Activated B cell treated with CpG ODN at 0.5 μM for 24 hours (primary cell): ENCODE measurements at places on chromosomes 2 and 18. TPM values are rescaled to one million over a fixed set of nuclear protein-coding genes. Genes with fewer than 3 reads are reported as not detected.

GRCh38 chr18:9435041-9435440 is 40.3 kb upstream of the RALBP1 start:
- H3K4me1 ChIP-seq: peaks cover 13% of the 10 kb centered on the region
- no peaks in the 10 kb centered on the region for H3K36me3 ChIP-seq
- no peak for DNase-seq
- H3K27ac ChIP-seq: no peak overlapping the region
- no peaks in the 10 kb centered on the region for H3K27me3 ChIP-seq

- H3K27ac ChIP-seq: no peak overlapping the region
- peaks cover 2% of the 10 kb centered on the region for H3K27me3 ChIP-seq
- no peaks in the 10 kb centered on the region for H3K4me1 ChIP-seq
- no peak for DNase-seq
- no peaks in the 10 kb centered on the region for H3K36me3 ChIP-seq
Measured at GRCh38 chr2:17303054-17303453, 215.2 kb downstream of the RAD51AP2 start.

GRCh38 chr2:238692562-238692961 is 155.3 kb upstream of the TWIST2 start:
- no peak overlapping the region for H3K4me3 ChIP-seq
- no peak for DNase-seq
- H3K27me3 ChIP-seq: peaks cover 6% of the 10 kb centered on the region
- no peaks in the 10 kb centered on the region for H3K4me1 ChIP-seq

- peaks cover 4% of the 10 kb centered on the region for H3K27me3 ChIP-seq
- H3K36me3 ChIP-seq: no peaks in the 10 kb centered on the region
- DNase-seq: no peak
Measured at GRCh38 chr2:71517851-71518250, 64.5 kb downstream of the DYSF start.

GRCh38 chr2:69945441-69945840 is 16.0 kb downstream of the ASPRV1 start:
- no peak overlapping the region for H3K27ac ChIP-seq
- H3K36me3 ChIP-seq: peaks cover 28% of the 10 kb centered on the region
- H3K27me3 ChIP-seq: peaks cover 2% of the 10 kb centered on the region
- peaks cover 7% of the 10 kb centered on the region for H3K4me1 ChIP-seq
- no peak overlapping the region for H3K4me3 ChIP-seq

DNA sequence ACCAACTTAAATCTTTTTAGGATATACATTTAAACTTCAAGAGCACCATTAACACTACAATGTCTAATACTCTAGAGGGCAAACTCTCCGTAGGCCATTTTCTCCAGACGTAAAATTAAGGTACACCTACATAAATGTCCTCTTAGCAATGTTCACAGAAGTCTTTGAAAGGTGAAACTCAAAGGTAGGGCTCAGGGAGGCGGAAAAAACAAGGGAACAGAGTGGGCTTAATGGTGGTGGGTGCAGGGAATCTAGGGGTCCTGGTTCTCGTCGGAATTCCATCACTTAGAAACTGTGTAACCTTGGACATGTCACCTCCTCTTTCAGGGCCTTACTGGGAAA is 668 bp downstream of the NFU1 start:
- peaks cover 34% of the 10 kb centered on the region for H3K4me1 ChIP-seq
- peak overlapping the region; percentile 96 for H3K4me3 ChIP-seq
- peak overlapping the region; percentile 93 for H3K27ac ChIP-seq
- H3K27me3 ChIP-seq: no peaks in the 10 kb centered on the region

GRCh38 chr2:44959855-44960254 is 18.4 kb downstream of the SIX3 start:
- H3K4me3 ChIP-seq: no peak overlapping the region
- H3K27ac ChIP-seq: no peak overlapping the region
- H3K27me3 ChIP-seq: peaks cover 56% of the 10 kb centered on the region
- DNase-seq: no peak
- peaks cover 9% of the 10 kb centered on the region for H3K4me1 ChIP-seq

GRCh38 chr2:239457586-239458445 is 57.0 kb upstream of the HDAC4 start:
- no peak overlapping the region for H3K4me3 ChIP-seq
- H3K4me1 ChIP-seq: no peaks in the 10 kb centered on the region
- DNase-seq: no peak

- no peak overlapping the region for H3K4me3 ChIP-seq
- H3K4me1 ChIP-seq: no peaks in the 10 kb centered on the region
- no peaks in the 10 kb centered on the region for H3K27me3 ChIP-seq
- no peak for DNase-seq
Measured at GRCh38 chr2:191942090-191942738, 95.3 kb upstream of the CAVIN2 start.

DNA sequence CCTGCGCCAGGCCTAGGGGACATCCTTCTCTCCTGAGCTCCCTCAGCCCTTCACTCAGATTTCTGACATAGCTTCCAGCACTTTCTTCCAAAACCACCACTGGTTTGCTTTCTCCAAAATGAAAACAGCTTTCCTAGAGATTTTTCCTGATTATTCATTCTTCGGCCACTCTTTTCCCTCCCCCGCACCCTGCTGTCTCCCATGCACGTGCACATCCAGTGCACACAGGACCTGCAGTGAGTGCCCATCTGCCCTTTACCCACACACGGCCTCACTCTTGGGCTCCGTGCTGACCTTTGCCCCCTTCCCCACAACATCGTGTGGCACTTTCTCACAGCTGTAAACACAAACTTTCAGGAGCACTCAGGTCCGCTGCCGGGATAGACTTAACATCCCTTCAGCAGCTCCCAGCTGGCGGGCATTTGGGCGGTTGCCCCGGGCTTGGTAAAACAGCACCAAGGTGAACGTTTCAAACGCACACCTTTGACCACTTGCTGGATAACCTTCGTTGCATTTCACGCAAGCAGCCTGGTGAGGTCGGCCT is 25.8 kb downstream of the KIF1A start:
- no peaks in the 10 kb centered on the region for H3K4me1 ChIP-seq
- no peak overlapping the region for H3K4me3 ChIP-seq
- H3K36me3 ChIP-seq: no peaks in the 10 kb centered on the region
- no peak overlapping the region for H3K27ac ChIP-seq
- no peak for DNase-seq

The FER1L5 gene
- total RNA-seq: not detected in 2 replicates

The LRRTM4 gene
- not detected in 2 replicates for total RNA-seq

The PNKD gene
- total RNA-seq: 21.0 and 23.7 TPM in 2 replicates

The ARHGEF4 gene
- total RNA-seq: 0.29 and 0.39 TPM in 2 replicates

The CSRNP3 gene
- not detected in 2 replicates for total RNA-seq
